ENCODE measurements at places on chromosomes 3 and 15.
A peak's percentile ranks its signal among the peaks of the same experiment; 100 is the strongest.

GRCh38 chr3:18951333-18951732 is 197.0 kb upstream of the KCNH8 start:
- no peak for DNase-seq

- DNase-seq: peak; percentile 44
These were observed 1.7 kb downstream of the LTK start for GRCh38 chr15:41511899-41512369.

- DNase-seq: peak; percentile 82
These were observed 10.6 kb downstream of the ARPP19 start for GRCh38 chr15:52558196-52558595.

GRCh38 chr15:80749589-80749988 is 29.6 kb upstream of the CEMIP start:
- no peak for DNase-seq

GRCh38 chr15:90497912-90498311 is 31.8 kb upstream of the CRTC3 start:
- DNase-seq: no peak

- no peak for DNase-seq
These were observed 43.0 kb downstream of the FLNB start for GRCh38 chr3:58051196-58051595.

DNA sequence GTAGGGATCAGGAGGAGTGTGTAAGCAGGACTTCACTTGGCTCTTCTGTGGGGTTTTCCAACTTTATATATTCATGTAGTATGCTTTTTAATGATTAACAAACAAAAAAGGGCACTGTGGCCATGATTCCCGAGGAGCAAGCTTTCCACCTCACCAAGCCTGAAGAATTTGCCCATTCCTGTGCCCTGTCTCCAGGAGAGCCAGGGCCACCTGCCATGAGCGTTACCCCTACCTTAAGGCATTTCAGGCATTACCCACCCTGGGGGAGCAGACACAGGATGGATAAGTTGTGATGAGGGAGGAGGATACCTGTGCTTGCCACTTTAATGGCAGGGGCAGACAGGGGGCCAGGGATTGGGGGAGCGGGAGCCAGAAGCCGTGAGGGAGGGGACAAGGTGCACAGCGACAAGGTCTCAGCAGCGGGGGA is 3.0 kb downstream of the TRPM1 start:
- DNase-seq: no peak

DNA sequence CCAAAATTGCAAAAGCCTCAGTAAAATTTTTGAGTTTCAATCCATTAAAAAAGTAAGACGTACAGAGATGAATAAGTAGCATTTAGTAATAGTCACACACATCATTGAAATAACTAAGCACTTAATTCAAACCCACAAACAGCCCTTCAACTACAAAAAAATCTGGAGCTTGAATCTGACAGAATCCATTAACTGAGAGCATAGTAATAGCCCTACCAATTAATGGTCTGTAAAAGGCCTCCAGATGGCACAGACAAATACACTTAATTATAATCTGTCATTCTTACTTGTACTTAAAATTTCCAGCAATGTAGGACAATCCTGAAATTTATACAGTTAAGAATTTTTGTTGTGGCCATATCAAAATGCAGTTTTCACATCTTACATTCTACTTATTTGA is 246.9 kb downstream of the VGLL3 start:
- no peak for DNase-seq

DNA sequence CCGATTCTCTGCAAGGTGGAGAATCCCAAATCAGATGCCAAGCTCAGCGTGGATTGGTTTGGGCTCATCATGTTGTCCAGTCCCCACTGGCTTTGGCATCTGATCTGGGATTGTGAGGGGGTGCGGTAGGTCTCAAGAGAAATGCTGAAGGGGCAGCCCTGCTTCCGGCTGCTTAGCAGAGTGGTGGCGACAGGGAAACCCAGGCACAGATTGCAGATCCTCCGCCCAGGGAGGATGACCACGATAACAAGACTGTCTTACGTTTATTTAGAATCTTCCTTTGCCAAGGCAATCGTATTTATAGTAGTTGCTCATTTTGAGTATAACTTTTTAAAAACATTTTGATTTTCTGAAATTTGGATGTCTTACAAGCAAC is 61.1 kb downstream of the SLC12A8 start:
- DNase-seq: no peak

DNA sequence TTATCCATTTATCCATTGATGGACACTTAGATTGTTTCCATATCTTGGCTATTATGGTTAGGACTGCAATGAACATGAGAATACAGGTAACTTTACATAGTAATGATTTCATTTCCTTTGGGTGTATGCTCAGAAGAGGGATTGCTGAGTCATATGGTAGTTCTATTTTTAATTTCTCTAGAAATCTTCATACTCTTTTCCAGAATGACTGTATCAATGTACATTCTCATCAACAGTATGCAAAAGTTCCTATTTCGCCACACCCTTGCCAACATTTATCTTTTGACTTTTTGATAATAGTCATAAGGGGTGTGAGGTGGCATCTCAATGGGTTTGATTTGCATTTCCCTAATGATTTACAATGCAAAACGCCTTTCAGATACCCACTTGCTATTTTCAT is 6.2 kb upstream of the NIPA1 start:
- peak; percentile 47 for DNase-seq

- DNase-seq: no peak
These were observed 11.7 kb upstream of the MRPS22 start for GRCh38 chr3:139332092-139332491.
